COR-L47 (cell line): ENCODE measurements at places on chromosomes 5 and 9.

GRCh38 chr5:91712718-91713117 lies 329.6 kb upstream of the ARRDC3 start:
- DNase-seq, result no peak

DNA sequence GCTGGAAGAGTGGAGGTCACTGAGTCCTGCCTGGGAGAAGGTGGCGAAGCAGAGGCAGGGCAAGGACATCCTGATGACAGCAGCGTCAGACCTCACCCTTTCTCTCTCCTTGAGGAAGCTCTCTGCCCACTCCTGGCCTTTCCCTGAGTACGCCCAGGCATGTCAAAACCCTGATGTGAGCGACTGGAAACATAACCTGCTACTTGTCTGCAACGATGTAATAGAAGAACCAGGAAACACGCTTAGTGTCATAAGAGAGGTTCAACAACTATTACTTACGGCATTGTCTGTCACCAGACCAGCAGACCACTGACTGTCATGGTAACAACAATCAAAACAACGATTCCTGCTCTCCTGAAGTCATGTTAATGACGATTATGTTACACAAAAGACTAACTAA lies 152.4 kb downstream of the ACTL7B start:
- DNase-seq, result peak; percentile 16

DNA sequence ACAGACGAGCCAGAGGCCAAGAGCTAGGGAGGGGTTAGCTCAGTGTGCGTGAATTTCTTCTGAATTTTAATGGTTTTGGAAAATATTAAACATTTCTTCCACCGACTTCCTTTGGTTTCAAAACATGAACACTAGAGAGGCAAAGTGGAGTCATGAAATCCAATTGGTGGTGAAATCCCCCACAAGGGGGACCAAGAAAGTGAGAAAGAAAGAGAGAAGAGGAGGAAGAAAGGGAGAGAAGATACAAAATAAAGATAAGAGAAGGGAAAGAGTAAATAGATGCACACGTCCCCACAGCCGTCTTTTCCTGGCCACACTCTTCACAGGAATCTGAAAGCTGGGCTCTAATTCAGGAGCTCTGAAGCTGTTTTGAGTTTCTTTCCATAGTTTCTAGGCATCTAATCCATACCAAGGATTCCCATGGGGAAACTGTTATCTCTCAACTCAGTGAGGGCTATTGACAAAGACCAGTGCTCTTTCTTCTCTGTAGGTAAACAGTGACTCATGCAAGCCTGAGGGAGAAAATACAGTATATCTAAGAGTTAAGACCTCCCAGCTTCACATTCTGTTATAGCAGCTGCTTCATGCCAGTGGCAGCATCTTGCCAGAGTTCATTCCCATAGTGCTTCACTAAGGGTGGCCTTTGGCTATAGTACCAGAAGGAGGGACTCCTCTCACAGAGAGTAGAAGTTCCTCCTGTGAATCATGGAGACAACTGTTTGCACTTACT lies 115.8 kb upstream of the LIFR start:
- DNase-seq, result no peak

DNA sequence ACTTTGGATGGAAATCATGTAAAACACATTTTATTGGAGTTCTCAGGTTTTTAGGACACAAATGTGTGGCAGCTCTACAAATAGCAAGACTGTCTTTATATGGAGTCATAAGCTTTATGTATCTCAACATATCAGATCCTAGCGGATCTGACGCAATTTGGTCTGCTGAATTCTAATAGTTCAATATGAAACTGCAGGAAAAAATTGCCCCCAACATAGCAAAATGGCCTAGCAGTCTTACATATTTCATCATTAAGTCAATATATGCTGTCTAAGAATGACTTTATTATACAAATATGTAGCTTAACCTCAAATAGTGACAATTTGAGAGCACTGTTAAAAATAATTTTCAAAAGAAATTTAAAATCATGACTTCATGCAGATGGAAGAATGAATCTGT lies 244.3 kb downstream of the TAF11L14 start:
- no peak for DNase-seq

DNA sequence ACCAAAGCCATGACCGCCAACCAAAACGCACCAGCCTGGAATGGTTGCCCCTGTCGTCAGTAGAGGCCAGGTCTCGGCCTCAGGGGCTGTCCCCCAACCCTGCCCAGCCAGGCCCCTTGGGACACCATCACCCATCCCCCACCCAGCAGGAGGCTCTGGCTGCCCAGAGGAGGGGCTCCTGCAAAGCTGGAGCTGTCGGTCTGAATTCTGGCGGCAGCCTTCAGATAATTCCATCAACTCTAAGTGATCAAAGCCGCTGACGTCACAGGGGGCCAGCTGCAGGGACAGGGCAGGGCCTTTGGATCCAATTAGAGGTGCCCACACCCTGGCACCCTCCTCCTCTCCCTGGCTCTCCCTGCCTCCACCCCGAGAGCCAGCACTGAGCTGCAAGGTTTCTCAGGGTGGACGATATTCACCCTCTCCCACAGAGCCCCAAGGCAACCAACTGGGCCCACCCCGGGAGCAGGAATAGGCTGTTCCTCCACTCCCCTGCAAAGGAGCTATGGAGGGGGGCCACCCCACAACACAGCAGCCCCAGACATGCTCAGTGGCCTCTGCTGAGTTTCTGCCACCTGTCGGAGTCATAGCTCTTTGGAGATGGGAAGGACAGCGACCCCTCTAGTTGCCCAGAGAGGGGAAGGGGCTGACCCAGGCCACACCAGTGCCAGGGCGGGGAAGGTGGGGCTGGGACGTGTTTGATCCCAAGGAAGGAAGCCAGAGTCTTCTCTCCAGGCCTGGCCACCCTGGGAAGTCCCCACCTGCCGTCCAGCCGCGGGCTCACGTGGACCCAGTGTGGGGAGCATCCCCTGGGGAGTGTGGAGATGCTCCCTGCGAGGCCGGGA lies 78.4 kb downstream of the NTNG2 start:
- no peak for DNase-seq

- no peak for DNase-seq
Observed at GRCh38 chr9:121021301-121021700, 28.8 kb downstream of the C5 start.

GRCh38 chr5:1973391-1974013 lies 90.8 kb upstream of the IRX4 start:
- no peak for DNase-seq

DNA sequence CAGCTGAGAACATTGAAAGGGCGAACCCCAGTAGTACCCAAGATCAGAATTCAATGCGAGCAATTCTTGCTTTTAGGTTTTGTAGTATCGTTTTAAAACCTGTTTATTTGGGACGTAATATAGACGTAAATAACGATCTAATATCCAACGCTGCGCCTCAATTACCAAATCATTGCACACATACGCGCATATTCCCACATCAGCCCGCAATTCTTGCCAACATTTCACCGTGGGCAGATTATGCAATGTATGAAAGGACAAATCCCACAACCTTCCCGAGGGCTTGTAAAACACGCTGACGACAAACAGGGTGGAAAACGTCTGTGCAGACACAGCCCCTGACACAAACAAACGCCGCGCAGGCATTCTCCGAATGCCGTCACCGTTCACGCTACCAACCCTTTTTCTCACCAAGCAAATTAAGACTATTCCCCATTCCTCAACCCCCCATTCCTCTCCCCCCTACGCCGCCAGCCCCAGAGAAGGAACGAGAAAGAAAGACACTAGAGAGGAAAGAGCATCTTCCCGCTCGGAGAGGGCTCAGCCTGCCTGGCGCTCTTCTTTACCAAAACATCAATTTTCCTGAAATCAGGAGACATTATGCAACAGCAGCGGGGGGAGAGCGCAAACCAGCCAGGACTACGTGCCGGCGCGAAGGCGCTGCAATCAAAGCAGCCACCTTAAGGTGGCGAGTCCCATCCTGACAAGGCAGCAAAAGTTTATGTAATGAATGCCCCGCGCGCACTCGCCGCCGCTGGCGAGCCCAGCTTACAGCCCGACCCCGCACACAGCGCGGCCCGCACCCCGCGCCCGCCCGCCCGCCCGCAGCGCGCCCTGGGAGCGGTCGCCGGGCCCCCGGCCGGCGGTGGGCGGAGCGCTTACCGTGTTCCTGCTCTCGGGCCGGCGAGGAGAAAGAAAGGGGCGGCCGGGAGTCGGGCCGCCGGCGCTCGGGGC lies 597 bp downstream of the NFIL3 start:
- DNase-seq, result peak; percentile 60

GRCh38 chr5:163248871-163249270 lies 188.5 kb upstream of the CCNG1 start:
- no peak for DNase-seq

DNA sequence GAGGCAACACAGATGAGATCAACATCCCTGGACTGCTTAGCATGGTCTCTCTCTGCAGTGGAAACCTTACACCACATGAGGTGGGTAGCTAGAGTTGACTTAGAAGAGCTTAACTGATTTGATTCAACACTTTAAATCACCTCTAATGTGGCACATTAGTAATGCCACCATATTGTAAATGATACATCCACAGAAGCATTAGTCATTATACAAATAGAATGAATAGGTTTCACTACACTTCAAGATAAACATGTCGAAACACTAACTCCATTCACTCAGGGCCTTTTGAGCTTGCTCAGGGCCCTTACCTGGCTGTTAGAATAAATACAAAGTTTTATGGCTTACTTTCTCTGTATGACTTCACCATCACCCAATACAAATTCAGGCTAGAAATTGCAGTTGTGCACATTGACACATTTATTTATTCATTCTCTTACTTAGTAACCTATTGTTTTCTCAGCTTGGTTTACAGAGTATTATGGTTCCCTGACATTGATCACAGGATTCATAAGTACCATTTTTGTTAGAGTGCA lies 9.3 kb upstream of the SMAD5 start:
- DNase-seq, result no peak

DNA sequence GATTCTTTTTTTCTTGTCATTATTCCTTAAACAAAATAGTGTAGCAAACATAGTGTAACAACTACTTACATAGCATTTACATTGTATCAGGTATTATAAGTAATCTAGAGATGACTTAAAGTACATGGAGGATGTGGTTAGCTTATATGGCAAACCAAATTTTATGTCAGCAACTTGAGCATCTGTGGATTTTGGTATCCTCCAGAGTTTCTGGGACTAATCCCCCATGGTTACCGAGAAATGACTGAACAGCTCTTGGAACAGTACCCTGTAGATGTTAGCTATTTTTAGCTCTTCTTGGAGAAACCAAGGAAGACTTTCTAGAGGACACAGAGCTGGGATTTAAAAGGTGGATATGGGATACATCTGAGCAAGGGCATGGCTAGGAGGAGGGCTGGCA lies 157.6 kb upstream of the KLF4 start:
- DNase-seq, result no peak

DNA sequence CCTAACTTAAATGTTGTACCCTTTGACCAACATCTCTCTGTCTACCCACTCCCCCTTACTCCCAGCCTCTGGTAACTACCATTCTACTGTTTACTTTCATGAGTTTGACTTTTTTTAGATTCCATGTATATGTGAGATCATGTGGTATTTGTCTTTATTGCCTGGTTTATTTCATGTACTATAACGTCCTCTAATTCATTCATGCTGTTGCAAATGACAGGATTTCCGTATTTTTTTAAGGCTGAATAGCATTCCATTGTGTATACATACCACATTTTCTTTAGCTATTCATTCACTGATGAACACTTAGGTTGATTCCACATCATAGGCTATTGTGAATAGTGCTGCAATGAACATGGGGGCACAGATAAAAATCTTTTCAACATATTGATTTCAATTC lies 11.8 kb upstream of the NDUFB6 start:
- DNase-seq, result no peak

DNA sequence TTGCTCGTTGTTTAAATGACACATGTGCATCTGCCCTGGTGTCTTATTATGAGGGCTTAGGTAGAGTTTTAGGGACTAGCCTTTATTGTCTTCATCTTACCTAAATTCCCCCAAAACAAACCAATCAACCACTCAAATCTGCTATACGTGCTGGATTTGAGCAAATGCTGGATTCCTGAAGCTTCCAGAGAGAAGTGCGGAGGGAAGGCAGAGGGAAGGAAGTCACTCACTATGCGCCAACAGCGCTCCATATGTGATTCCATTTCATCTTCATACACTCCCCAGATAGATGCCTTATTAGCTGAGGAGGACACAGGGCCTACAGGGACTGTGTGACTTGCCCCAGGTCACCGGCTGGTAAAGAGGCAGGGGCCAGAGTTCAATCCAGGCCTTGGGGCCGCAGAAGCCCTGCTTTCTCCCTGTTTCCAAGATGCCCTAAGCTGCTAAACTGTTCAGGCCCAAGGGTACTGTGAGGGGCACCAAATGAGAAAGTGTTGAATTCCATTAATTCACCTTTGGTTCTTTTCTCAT lies 63.5 kb downstream of the OTULIN start:
- no peak for DNase-seq

- no peak for DNase-seq
Observed at GRCh38 chr5:82365744-82366228, 87.6 kb upstream of the RPS23 start.

DNA sequence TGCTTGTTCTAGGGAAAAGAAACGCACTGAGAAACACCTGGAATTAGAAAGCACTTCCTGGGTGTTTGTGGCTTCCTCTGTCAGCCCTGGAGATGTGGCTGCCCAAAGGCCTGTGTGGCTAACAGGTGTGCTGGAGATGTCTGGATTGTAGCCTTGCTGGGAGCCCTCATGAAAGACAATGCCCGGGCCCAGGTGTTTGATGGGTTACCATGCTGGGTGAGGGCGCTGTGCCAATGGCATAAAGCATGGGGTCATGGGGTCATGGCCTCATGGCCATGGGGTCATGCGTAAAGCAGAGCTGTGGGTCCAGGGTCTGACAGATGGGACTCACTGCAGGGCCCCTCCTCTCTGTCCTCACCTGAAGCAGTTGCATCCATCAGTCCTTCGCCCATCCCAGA lies 21.6 kb downstream of the ANKRD33B start:
- DNase-seq, result no peak

DNA sequence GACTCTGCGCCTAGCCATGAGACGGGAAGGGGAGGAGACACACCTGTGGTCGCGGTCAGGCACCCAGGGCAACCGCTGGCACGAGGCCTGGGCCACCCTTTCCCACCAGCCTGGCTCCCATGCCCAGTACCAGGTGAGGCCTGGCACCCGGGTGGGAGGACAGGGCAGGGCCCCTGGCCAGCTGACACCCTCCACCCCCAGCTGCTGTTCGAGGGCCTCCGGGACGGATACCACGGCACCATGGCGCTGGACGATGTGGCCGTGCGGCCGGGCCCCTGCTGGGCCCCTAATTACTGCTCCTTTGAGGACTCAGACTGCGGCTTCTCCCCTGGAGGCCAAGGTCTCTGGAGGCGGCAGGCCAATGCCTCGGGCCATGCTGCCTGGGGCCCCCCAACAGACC lies 5.0 kb downstream of the MAMDC4 start:
- DNase-seq, result no peak

- peak; percentile 62 for DNase-seq
Observed at GRCh38 chr9:93620881-93621820, 44.8 kb downstream of the PHF2 start.

GRCh38 chr5:178536541-178537466 lies 53.4 kb downstream of the COL23A1 start:
- DNase-seq, result no peak
